ENCODE measurements at places on chromosomes 6 and 20.

DNA sequence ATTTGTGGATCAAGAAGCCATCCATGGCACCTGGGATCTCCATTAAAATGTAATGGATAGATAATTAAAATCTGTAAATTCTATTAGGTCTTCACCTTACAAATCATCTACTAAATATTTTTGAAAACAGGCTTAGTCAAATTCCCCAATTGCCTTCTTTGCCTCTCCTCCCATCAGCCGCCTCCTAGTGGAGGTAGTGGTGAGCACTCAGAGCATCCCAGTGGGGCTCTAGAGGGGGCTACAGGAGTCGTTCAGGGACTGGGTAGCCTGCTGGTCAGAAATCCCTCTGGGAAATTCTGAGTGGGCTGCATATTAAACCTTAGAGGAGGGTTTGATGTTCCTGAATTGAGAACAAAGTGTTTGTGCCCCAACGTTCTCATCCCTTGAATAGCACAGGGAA, 20.8 kb upstream of the PAX1 start:
- DNase-seq: no peak

DNA sequence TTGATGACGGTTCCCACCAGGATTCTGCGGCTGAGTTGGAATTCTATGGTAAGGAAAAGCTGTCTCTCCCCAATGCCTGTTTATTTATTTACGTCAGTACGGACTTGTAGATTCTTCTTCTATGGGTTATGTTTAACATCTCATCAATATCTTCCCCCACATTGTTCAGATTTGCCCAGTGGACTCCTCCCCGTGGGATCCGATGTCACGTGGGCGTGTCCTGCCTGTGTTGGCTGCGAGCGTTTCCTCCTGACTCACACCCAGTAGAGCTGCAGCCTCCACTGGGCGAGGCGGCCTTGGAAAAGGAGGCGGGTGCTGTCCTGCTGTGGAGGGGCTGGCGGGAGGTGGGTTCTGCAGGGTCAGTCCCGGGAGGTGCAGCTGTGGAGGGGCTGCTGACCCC, 46.8 kb upstream of the SLCO4A1 start:
- DNase-seq: no peak

GRCh38 chr20:1894471-1894950, 696 bp upstream of the SIRPA start:
- peak; percentile 60 for DNase-seq

DNA sequence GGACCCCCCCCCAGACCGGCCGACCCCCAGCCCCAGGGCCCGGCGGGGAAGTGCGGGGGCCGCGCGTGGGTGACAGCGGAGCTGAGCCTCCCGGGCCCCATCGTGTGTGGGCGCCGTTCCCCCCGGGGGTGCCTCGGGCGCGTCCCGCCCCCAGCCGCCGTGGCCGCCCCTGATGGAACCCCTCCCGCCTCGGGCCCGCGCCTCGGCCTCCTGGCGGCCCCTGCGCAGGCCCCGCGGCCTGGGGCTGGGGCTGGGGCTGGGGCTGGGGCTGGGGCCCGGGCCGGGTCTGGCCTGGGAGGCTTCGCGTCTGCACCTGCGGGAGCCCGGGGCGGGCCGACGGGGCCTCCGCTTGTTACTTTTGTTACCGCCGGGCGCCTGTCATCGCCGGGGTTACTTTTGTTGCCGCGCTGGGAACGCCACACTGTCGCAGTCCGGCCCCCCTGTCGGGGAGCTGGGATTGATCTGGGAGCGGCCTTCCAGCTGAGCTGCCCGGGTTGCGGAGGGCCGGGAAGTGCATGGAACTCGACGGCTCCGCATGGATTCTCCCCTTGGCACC, 598 bp downstream of the OGFR start:
- DNase-seq: peak; percentile 76

DNA sequence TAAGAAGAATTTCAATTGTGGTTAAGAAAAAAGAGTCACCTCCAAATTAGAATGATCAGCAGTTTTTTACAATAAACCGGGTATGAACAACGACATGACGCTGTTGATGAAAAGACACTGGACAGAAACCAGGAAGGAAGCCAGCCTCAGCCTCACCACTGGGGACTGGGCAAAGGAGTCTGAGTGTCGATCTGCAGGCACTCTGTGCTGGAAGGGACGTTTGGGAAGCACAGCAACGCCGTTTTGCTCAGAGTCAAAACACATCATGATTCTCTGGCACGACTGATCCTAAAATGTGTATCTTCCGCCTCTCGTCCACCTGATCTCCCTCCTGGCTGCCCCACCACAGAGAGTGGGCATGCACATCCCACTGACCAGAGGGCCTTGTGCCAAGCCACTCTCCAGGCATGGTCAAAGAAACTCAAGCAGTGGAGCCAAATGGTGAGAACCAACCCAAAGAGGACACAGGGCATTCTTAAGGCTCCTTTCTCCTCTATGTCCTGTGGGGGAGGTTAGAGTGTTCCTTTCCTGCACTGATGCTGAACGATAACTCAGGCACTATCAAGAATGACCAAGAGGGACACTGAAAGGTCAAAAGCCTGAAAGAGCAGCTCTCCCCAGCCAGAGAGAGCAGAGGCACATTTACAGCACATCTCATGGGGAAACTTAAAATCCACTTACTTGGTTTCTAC, 68.8 kb downstream of the AGPAT4 start:
- DNase-seq: no peak

DNA sequence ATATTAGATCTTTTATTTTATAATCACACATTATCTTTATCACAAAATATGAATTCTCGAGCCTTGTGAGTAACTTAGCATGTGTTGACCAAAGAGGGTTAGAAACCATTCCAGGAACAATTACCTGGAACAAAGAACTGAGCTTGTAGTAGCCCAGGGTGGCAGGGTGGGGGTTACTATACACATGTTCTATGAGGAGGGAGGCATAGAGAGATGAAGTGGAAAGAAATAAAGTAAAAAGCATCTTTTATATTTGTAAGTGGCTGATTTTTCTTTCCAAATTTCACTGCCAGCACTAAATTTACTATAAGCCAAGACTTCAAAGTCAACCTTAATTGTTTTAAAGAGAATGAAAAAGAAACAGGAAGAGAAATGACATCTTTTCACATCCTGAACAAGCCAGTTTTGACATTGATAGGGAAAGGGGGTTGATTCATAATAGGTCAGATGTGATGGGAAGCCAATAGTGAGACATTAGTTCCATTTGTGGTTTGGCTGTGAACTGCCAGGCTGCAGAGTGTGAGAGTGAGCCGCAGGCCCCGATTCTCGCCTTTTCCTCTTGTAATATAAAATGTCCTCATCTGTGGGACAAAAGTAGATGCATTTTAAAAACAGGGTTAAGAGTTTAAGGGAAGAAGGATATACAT, 52.7 kb upstream of the MYB start:
- DNase-seq: peak; percentile 86
